NCI-H2081 treated with DMSO at 0.1 percent for 48 hours (cell line): ENCODE measurements at places on chromosomes 5 and 9.

- DNase-seq = no peak
These were observed 11.7 kb downstream of the CAVIN4 start for GRCh38 chr9:100589582-100589981.

GRCh38 chr5:74382123-74382855 is 258.2 kb downstream of the ENC1 start:
- no peak for DNase-seq

DNA sequence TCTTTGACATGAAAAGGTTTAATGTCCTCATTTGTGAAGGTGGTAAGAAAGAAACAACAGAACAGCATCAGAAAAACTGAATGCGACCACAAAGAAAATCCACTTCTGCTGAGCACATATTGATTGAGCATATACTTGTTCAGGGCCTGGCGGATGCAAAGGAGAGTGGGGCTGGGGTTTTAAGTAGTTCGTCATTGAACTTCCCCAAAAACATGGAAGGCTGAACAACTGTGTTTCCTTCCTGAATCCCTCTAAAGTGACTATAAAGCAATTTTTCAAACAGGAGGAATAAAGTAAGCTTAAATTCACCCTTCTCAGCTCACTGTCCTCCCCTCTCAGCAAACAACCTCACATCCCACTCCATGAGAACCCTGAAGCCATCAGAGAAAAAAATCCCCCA is 262.9 kb downstream of the AGTPBP1 start:
- DNase-seq = no peak

DNA sequence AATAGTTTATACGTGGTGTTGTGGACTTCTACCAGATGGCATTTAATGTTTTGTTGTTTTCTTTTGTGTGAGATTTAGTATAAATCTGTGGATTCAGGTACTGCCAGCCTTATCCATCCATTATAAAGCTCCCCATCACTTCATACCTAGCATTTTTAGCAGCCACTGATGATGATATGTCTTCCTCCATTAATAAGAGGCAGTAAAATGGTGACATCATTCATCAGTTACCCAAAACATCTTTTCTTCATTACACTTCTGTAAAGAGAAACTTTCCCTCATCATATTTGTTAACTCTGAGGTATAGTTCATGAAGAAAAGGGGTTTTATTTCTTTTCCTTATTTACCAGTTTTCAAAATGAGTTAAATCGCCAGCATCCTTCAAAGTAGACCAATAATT is 19.4 kb downstream of the CHD1 start:
- no peak for DNase-seq

GRCh38 chr5:73103870-73104299 is 16.5 kb upstream of the TMEM171 start:
- DNase-seq = peak; percentile 47

GRCh38 chr5:161311965-161312364 is 234.6 kb downstream of the GABRB2 start:
- DNase-seq = no peak
